ENCODE measurements at places on chromosomes 7 and 10.

DNA sequence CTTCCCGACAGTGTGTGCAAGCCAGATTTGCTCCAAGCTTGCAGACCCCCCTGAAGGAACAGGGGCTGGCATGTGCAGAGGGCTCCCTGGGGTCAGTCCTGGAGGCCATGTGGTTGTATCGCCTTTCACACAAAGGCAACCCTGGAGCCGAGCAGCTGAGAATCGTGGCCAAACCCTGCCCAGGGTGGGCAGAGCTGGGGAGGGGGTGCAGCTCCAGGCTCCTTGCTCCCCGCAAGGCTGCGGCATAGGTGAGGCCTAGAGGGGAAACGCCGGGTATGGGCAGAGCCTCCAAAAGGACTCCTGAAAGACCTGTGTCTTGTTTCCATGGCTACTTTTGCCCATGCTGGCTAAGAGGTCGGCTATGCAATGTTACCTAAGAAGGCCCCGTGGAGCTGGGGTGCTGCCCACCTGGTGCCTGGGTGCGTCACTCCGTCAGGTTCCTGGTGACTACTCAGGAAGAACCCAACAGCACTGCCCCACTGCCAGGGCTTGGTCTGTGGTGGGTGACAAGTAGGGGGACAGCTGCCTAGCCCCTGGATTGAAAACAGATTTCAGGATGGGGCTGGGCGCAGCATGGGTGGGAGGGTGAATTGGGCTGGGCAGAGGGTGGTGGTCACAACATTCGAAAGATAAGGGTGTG, 171.0 kb upstream of the SHH start:
- no peak for DNase-seq

DNA sequence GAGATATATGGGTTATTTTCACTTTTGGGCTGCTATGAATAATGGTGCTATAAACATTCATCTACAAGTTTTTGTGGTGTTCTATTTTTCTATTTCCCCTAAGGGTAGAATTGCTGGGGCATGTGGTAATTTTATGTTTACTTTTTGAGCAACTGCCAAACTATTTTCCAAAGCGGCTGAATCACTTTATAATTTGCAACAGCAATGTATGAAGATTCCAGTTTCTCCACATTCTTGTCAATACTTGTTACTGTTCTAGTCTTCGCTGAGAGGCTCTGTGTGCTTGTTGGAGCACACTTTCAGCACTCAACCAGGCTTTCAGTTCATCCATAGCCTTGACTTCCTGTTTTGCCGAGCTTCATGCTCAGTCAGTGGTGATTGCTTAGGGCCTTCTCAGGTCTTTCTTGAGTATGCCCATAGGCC, 39.0 kb downstream of the ADK start:
- peak; percentile 89 for DNase-seq

DNA sequence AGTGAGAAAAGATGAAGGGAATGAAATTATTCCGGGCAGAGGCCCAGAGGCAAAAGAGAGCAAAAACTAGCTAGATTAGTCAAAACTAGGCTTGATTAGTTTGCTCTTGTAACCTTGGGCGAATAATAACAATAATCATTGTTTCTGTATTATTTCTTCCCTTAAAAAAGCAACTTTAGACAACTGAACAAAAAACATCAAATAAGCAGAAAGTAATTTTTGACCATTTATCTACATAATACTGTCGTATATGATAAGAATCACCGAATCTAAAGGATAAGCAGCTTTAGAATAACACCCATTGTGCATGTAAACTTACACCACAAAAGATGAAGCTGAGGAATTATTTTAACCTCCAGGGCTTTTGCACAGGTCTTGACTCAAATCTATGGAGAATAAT, 125.1 kb downstream of the TPK1 start:
- DNase-seq, result no peak

DNA sequence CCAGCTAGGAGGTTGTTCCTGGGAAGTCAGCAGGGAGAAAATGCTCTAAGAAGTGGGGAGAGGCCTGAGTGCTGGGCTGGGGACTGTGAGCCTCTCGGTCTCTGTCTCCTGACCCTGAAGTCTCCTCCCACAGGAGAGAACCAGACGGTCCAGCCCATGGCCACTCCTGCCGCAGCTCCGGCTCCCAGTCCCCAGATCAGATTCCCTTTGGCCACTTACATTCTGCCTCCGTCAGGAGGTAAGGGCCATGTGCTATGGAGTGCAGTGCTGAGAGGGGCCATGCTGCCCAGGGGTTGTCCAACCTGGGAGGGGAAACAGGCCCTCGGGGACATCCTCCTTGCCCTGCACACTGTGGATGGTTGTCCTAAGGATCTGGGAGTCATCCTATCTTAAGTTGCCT, 21.3 kb upstream of the ZNF467 start:
- no peak for DNase-seq

GRCh38 chr7:100189061-100189460, 11.3 kb downstream of the STAG3 start:
- DNase-seq, result no peak

DNA sequence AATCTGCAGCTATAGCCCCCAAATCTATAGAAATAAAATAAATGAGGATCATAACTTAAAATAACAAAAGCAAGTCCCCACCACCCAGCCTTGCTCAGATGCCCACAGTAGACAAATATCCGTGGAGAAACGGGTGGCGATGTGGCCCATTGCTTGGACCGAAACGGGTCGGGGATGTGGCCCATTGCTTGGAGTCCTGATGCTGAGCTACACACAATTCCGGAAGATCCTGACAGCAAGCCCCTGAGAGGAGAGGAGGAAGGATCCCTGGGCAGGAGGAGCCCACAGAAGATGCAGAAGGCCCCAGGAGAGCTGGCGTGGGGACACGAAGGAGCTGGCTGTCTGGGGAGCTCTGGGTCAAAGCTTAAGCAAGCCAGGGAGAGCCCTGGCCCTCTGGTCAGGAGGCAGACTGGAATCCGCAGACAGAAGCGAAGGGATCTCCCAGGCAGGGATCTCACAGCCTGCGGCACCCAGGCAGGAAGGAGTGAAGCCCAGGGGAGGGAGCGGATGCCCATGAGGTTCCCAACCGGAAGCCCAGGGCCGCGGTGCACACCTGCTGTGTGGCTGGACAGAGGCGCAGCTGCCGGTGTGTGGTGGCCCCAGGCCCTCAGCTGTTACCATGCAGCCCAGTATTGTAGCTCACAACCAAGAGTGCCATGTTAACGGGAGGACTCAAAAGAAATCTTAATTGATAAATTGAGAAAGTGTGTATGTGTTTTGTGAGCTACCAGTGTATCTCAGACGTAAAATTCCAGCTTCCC, 138.8 kb downstream of the ADARB2 start:
- no peak for DNase-seq

DNA sequence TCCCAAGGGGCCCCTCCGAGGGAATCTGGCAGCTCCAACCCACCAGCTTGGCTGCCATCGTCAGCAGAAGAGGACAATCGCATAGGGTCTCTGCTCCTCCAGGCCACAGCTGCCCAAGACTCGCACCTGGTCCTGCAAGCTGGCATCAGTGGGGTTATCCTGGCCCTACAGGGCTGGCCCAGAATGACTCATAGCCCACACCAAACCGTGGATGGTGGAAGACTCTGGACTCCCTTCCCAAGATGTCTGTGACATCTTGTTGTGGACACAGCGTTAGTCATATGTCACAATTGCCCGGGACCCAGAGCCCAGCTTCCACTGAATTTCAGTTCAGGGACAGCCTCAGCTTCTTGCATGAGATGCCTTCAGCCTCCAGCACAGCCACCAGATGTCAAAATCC, 91.5 kb upstream of the CUX1 start:
- no peak for DNase-seq

- DNase-seq, result no peak
Measured at GRCh38 chr10:110495731-110496552, 1.8 kb upstream of the DUSP5 start.

GRCh38 chr10:4013651-4014121, 228.7 kb upstream of the KLF6 start:
- DNase-seq, result no peak

DNA sequence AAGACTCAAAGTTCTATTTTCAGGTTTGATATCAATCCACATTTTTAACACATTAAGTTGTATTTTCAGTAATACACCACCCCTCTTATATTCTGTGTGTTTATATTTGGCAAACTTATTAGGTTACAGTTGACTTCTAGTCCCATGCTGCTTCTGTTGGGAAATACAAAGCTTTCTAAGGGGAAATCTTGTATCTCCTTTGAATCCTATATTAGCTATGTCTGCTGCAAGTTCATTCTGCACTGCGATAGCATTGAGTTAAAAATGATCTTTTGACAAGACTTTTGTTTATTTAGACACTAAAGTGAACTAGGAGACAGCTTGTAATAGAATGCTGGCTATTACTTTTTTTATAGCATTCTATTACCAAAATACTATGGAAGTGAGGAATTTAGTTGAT, 625.1 kb upstream of the ANKRD30A start:
- DNase-seq, result no peak

- no peak for DNase-seq
Measured at GRCh38 chr10:69741252-69741651, 60.5 kb upstream of the COL13A1 start.

DNA sequence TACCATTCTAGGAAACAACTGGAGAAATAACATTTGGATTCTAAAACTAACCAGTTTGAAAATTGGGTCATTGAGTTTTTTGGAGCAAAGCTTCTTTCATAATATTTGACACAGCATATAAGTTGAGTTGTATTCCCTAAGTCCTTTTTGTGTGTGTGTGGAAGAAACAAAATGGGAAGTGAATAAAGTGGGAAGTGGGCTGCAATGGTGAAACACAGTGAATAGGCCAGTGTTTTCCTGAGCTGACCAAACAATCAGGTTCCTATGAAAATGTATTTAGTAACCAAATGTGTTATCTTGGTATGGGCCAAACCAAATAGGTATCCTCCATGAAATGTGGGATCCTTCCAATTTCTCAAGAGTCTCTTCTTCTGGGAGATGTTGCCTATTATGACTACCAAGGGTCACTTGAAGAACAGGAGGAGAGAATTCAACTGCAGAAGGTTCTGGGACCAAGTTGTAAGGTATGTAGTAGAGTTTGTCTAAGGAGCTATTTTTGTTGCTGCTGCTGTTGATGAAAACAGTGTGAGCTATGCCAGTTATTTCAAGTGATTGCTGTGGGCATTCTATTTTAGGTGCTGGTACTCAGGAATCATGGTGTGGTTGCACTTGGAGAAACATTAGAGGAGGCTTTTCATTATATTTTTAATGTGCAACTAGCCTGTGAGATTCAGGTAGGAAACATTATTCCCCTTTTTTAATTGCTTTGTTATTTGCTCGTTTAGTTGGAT, 88.3 kb upstream of the MXI1 start:
- DNase-seq, result no peak

DNA sequence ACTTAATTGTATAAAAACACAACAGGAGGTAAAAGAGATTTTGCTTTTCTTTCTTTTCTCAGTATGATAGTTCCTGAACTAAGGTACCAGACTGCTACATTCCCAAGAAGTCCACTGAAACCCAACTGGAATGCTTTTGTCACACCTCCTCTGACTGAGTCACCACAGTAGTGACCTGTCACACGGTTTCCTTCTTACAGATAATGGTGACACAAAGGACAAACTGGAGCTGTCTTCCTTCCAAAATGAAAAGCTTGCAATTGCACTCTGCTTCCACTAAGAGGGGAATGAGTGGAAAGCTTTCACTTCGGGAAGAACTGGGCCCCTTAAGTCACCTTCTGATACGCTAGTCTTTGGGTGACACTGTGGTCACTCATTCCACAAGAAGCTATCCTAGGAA, 122.2 kb downstream of the KMT2E start:
- DNase-seq, result no peak

DNA sequence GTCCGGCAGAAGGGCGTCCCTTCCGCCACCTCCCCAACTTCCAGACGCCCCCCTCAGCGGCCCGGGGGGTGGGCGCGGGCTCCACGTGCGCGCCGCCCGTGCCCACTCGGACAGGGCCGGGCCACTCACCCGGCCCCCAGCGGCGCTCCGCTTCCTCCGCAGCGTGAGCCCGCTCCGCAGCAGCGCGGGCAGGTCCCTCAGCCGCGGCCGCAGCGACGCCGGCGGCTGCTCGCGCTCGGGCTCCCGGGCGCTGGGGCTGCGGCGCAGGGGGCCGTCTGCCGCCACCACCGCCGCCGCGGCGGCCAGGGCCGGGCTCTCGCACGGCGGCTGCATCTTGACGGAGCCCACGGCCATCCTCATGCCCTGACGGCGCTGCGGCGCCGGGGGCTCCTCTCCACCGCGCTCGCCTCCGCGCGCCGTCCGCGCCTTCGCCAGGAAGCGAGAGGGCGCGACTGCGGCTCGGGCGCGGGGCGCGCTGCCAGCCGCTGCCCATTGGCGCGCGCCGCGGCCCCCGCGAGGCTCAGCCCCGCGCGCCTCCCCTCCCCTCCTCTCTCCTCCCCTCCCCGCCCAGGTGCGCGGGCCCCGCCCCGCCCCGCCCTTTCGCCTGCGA, at the start of gene RAPGEF5:
RAPGEF5 (minus strand) TSS at position 454 of the 610 bp plus-strand sequence; CDS start at position 360, 94 bp downstream.
- no peak for DNase-seq

DNA sequence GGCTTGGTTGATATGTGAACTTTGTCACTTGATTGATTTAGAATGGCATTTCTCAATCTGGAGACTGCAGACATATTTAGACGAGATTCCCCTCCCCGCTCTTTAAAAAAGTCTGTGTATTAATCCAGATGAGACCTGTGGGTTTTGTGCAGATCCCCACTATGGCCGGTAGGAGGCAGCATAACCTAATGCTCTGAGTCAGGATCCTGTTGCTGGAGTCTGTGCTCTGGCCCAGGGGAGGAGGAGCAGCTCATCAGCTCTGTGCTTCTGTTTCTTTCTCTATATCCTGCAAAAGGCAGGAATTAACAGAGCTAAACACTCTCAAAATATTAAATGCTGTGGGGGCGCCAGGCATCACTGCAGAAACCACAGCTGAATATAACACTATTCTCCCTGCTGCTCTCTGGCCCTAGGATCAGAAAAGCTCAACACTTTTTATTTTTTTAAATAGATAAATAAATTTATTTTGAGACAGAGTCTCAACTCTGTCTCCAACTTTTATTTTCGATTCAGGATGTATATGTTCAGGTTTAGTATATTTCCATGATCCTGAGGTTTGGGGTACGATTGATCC, 23.9 kb upstream of the SEPHS1 start:
- peak; percentile 71 for DNase-seq

DNA sequence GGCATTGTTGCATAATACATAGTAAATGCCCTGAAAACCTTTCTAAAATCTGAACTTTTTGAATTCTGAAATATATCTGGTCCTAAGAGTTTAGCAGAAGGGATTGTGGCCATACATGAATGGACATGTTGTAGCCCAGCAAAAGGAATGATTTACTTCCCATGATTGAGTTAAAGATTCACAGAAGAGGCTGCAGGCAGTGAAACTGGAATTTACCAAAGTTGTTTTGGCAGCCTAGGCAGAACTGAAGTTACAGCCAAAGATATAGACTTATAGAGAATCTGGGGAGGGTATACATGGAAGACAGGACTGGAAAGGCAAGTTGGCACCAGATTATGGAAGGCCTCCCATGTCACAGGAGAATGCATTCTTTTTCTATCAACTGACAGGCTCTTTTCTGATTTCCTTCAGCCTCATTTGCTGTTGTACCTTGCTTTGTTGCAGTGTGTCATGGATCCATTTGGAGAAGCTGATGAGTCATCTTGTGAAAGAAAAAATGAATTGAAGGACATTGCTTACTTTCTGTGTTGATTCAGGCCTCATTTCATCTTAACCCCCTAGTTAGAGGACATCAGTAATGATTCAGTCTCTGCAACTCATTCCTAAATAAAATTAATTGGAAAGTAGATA, 356.2 kb upstream of the LRGUK start:
- no peak for DNase-seq

GRCh38 chr7:48144291-48144768, 26.9 kb upstream of the ABCA13 start:
- no peak for DNase-seq

- DNase-seq, result no peak
Measured at GRCh38 chr10:33746836-33747268, 412.4 kb upstream of the NRP1 start.

GRCh38 chr7:55400191-55400590, 35.1 kb downstream of the LANCL2 start:
- DNase-seq, result no peak

GRCh38 chr7:150962553-150963399, 15.3 kb downstream of the KCNH2 start:
- no peak for DNase-seq
